Activated CD8-positive, alpha-beta T cell treated with anti-CD3 and anti-CD28 coated beads, Interleukin-2, amount 10 ng/mL, durations not matched to agents 7 days and 5 days (primary cell): ENCODE measurements at places on chromosomes 1 and 21. TPM values are rescaled to one million over a fixed set of nuclear protein-coding genes. Genes with fewer than 3 reads are reported as not detected.
A peak's percentile ranks its signal among the peaks of the same experiment; 100 is the strongest.

Gene IL20
- total RNA-seq: not detected

Gene GJA8
- not detected for total RNA-seq

Gene ANKRD34A
- total RNA-seq: 2.4 TPM

DNA sequence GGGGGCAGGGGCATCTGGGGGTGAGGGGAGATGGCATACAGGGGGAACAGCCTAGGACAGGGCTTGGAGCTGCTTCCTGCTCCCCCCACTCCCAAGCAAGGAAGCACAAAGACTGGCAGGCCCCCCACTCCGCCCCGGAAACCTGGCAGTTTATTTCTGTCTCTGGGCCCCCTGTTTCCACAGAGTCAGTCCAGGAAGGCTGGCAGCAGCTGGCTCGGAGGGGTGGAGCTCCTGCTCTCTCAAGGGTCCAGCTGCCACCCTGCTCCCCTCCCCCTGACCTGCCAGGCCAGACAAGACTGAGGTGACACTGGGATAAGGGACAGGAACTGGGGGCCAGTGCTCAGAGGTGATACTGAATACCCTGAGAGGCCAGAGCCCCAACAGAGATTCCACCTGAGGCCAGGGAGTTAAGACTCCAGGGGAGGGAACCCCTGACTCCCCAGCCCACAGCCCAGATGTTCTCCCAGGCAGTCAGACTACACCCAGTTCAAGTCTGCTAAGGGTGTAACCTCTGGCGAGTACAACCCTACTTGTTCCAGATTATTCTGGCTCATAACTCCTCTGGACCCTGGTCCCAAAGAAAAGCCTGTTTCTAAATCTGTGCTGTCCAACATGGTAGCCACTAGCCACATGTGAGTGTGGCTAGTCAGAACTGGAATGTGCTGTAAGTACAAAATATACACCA, 26.3 kb downstream of the AHDC1 start:
- H3K27me3 ChIP-seq: peaks cover 11% of the 10 kb centered on the region
- H3K4me1 ChIP-seq: peaks cover 2% of the 10 kb centered on the region
- peaks cover 6% of the 10 kb centered on the region for H3K36me3 ChIP-seq
- no peak overlapping the region for H3K4me3 ChIP-seq
- no peak for DNase-seq
- no peak overlapping the region for H3K27ac ChIP-seq

DNA sequence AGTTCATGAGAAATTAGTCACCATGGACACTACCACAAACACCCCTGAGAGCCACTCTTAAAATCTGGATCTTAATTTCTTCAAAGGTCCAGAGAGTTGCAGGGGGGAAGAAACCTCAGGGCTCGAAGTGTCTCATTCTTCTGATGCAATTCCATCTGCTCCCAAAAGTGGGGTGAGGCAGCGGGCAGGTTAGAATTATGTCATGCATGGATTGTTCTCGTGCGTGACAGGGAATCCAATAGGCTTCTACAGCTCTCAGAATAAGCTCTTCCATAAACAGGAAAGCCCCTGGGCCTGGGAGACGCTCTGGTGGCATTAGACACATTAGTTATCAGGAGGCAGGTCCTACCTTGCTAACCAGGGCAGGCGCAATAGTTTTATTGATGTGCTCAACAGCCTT, 8.4 kb downstream of the ENO1 start:
- H3K27ac ChIP-seq: no peak overlapping the region
- H3K36me3 ChIP-seq: peaks cover 90% of the 10 kb centered on the region
- H3K4me3 ChIP-seq: peak overlapping the region; percentile 15
- H3K27me3 ChIP-seq: no peaks in the 10 kb centered on the region

DNA sequence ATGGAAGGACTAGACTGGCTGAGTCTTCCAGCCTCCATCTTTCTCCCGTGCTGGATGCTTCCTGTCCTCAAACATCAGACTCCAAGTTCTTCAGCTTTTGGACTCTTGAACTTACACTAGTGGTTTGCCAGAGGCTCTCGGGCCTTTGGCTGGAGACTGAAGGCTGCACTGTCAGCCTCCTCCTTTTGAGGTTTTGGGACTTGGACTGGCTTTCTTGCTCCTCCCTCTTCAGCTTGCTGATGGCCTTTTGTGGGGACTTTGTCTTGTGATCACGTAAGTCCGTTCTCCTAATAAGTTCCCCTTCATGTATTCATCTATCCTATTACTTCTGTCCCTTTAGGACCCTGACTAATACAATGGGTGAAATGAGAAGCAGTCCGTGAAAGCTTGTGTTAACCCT, 196.4 kb downstream of the KAZN start:
- H3K27me3 ChIP-seq: no peaks in the 10 kb centered on the region
- peaks cover 7% of the 10 kb centered on the region for H3K4me1 ChIP-seq
- no peak overlapping the region for H3K27ac ChIP-seq
- H3K36me3 ChIP-seq: no peaks in the 10 kb centered on the region

DNA sequence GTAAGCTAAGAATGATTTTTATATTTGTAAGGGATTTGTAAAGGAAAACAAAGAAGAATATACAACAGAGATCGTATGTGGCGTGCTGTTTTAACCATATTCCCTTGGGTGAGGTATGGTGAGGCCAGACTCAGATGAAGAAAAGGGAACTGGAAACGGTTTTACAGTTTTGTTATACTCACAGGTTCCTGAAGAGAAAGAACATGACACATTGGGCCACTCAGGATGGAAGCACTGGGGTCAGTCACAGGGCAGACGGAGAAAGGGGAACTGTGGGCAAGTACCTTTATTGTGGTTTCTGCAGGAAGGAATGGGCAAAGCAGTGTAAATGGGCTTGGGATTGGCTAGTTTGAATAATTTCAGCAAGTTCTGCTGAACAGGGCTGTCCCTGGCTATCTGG, 177.4 kb downstream of the LBR start:
- DNase-seq: no peak
- no peak overlapping the region for H3K27ac ChIP-seq
- H3K27me3 ChIP-seq: peaks cover 6% of the 10 kb centered on the region
- H3K36me3 ChIP-seq: no peaks in the 10 kb centered on the region
